Activated CD4-positive, CD25-positive, alpha-beta regulatory T cell treated with anti-CD3 and anti-CD28 coated beads, Interleukin-2, amount 50 U/mL, for 16 hours (primary cell): ENCODE measurements at places on chromosomes 2 and 18.
A peak's percentile ranks its signal among the peaks of the same experiment; 100 is the strongest.

- no peak for DNase-seq
These were observed 77.0 kb upstream of the ZNF532 start for GRCh38 chr18:58787536-58788149.

DNA sequence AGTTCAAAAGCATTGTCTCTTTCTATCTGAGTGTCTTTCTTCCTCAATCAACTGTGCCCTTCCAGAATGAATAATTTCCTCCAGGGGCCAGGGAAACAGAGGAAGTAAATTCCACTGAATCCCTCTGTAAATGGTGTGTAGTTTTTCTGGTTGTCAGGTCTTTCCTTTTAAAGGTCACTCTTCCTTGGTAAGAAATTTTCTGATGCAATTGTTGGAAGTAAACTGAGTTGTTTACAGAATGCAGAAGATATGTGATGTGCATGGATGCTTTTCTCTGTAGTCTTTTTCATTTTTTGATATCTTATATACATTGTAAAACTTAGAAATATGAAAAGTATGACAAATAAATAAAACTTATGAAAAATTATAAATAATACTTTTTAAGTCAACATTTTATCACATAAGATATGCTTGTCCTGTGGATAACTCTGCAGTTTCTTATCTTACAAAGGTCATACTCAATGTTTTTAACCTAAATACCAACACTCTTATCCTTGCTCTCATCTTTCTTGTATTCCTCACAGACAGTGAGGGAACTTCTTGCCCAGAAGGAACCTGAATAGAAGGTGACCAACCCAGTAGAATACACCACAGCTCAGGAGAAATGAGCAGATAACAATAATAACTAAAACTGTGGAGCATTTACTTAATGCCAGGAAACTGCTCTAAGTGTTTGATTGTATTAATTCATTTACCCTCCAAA lies 234.5 kb downstream of the METTL4 start:
- DNase-seq = no peak

DNA sequence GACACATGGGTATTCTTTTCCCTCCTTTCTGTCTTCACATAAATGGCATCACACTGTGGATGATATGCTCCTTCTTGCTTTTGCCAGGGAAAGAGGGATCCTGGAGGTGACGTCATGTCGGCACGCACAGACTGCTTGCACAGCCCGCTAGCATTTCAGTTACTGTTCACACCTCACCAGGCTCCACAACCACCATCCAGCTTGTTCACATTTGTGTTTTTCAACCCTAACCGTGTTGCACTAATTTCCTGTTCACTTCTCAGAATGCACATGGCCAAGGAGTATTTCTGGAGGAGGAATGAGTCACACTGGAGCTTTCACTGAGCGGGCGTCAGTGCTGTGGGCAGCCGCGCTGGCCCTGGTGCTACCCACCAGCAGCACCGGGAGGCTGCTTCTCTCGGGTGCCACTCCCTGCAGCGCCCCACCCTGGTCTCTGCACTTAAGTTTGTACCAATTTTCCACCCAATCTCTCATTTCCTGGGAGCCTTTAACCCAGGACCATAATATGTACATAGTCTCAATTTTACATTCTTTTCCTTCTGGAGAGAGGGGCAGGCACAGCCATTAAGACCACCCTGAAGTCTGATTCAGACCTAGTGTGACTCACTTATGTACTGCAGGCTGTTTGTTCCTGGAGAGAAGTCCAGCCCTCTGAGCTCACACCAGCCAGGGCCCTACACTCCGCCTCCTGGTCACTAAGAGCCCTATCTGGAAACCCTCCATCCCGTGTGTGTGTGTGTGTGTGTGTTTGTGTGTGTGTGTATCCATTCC lies 65.1 kb downstream of the MBP start:
- peak; percentile 38 for DNase-seq

GRCh38 chr18:48095726-48096125 lies 165.3 kb upstream of the SMAD2 start:
- no peak for DNase-seq

- DNase-seq = no peak
These were observed 45.6 kb downstream of the NETO1 start for GRCh38 chr18:72822202-72822601.

DNA sequence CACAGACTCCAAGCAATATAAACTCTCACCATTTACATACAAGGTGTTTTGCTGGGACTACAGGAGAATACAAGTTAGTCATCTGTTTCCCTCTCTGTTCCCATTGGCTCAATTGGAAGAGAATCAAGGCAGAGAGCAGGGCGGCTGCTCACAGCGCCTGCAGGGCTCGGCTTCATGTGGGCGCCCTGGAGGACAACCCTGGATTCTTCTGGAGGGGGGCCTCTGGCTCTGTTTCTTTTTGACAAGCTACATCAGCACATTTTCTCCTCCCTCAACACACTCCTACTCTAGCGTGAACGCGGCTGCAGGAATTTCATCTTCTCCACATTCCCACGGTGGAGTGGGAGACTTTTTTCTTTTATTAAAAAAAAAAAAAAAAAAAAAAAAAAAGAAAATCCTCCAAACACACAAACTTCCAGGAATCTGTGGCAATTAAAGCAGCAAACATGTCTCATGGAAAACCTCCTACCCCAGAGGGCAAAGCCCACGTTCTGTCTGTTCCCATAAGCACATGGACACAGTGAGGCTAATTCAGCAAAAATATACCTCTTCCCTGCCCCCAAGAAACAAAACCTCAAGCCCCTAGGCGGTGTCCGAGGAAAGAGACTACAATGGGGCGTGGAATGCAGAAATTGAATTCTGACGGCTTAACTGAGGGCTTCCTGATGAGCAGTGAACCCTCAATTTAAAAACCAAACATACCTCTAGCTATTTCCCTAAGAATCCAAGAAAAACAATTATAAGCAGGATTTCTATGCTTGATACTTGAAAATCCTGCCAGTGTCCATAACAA lies 50.6 kb downstream of the PARD6G start:
- DNase-seq = no peak
